ENCODE measurements at places on chromosomes 6 and 20. TPM values are rescaled to one million over a fixed set of nuclear protein-coding genes. Genes with fewer than 3 reads are reported as not detected.

DNA sequence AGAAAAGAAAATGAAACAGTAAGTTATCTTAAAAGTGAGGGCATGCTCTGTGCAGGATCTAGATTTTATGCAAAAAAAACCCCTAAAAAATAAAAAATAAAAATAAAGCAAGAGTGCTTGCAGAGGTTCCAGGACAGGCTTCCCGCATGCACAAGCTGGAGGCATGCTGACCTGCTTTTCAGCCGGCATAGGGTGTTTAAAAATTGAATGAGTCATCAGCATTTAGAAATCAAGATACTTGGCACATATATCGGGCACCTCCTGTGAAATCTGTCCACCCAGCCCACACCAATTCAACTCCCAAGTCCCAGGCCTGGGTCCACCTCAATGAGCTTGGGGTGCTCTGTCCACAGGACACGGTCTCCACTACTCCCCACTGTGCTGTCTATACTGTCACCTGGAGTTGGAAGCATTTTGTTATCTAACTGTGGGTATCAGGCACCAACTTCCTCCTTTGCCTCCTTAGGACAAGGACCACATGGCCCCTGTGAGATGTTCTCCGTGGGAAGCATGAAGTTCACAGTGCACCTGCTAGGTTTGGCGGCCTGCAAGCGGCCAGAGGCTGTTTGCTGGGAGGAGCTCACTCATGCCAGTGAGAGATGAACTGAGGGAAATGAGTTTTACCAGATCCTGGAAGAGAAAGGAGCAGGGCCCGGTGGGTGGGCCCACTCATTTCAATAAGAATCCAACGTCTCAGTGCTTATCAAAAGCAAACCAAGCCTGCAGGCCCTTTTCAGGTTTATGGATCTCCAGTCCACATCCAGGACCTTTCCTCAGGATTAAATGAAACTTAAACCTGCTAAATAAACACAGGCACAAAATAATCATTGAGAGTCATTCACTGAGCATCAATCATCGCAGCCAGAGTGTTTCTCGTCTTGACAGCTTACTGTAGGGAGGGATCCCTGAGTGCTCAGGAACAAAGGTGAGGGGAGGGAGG, 121.1 kb downstream of the FOXA2 start:
- no peak for DNase-seq

DNA sequence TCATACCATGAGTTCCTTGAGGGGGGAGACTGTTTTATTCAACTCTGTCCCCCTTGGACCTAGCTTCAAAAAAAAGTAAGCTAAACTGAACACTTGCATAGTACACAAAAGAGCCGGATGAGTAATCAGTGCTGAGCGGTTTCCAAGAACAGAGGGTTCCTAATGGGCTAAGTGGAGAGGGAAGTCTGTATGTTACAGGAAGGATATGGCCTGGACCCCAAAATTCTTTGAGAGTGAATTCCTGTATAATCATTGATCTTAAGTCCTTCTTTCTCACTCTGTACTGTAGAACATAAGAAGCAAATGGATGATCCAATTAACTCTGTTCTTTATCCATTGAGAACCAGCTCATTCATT, 324.7 kb upstream of the CNR1 start:
- no peak for DNase-seq

DNA sequence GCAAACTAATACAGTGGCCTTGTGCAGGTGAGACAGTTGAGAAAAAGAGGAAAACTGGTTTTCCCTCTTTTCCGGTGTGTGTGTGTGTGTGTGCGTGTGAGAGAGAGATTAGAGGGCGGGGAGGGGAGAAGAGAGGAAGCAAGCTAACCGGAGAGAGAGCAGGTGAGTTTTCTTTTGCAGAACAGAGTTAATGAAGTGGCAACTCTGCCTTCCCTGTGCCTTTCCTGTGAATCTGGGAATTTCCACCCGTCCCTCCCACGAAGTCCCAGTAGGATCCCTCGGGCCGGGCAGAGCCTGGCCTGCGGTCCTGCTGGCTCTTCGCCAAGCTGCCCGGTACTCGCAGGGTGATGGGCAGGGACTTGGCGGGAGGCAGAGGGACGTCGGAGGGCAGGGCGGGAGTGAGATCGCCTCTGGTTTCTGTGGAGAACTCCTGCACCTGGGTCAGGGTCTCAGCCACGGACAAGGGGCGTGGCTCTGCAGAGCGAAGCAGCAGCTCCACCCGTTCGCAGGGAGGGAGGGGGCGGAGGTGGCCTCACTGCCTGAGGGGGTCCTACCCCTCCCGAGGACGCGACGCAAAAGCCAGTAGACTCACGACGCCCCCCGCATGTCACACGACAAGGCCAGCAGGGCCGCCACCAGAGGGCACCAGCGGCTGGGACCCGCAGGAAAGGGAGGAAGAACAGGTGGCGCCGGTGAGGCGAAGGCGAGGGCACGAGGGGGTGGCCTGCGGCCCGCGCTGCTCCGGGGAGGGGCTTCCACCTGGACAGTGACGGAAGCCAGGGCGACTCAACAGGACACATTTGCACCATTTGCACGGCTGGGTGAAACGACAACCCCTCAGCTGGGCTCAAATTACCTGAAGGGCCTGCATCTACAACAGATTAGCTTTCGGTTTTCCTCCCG, 51.2 kb upstream of the RNF182 start:
- DNase-seq, result no peak

GRCh38 chr6:81511423-81511822, 241.1 kb downstream of the TENT5A start:
- no peak for DNase-seq

DNA sequence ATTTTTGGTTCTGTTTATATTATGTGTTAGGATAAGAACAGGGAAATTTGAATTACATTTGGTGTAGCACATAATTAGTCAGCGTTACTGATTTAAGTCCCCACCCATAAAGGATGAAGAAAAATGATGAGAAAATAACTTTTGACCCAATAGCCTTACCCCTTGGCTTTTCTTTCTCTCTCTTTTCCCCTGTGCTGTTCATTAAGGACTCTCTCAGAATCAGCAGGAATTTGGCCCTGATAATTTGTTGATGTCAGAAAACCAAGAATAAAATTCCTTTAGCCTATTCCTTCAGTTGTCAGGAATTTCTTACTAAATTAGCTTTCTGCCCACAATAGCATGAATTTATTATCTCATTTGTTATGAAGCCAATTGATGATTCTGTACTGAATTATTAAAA, 18.5 kb downstream of the PLCB1 start:
- no peak for DNase-seq

GRCh38 chr6:150310539-150310938, 58.3 kb upstream of the IYD start:
- no peak for DNase-seq

DNA sequence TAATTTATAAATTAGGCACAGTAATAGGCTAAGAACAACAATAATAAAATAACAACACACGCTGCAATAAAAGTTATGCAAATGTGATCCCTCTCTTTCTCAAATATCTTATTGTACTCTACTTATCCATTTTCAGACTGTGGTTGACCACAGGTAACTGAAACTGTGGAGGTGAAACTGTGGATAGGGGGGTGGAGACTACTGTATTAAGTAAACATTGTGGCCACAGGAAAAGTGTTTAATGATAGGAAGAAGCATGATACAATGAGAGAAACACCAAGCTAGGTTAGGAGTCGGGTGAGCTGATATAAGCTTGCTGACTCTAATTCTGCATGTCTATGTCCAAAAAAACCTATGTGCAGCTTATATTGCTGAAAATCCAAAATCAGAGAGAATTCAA, 23.0 kb downstream of the NHLRC1 start:
- DNase-seq, result no peak

- no peak for DNase-seq
Observed at GRCh38 chr6:121677571-121677970, 242.1 kb downstream of the GJA1 start.

DNA sequence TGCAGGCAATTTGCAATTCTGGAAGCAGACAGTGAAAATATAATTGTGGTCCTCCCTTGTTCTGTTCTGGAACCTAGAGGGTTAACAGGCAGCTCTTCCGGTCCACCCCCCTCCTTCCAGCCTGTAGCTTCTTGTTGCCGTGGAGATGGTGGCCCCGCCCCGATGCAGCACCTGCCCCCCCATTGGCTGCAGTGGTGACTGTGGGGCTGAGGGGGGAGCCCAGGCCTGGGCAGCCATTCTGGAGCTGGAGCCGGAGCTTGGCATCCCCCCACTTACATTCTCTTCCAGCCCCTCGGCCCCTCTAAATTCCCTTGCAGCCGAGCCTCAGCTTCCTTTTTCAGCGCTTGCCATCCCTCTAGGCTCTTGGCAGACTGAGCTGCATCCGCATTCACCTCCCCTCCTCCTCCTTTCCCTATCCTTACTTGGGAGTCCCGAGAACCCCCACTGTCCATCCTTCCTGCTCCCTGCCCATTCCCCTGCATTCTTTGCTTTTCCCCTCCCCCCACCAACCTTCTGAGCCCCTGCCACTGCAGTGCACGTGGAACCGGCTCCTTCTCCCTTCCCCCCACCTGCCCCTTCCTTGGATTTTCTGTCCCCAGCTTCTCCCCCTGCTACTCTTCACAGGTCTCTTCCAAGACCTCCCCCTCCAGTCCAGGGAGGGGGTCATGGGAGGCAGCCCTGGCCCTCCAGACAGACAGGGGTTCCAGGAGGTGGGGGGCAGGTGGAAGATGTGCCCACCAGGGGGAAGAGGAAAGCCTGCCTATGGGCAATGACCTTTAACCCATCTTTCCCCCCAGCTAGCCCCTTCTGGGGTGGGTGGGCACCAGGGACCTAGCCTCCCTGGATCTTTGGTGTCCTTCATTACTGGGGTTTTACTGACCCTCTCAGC, 11.4 kb downstream of the SYNGAP1 start:
- no peak for DNase-seq

DNA sequence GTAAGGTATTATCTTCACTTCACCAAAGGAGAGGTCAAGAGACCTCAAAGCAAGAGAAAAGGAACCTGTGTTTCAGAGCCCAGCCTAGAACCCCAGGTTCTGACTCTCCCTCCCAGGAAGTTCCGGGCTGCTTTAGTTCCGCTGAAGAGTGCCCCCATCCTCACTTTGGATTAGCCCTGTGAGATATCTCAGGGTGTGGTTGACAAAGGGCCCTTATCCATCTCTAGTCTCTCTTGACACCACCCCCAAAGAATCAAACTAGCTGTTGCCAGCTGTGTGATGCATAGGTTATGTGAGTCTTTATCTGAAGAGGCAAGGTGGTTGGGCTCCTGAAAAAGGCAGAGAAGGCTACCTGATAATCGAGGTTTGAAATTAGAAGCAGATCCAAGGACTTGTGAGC, 20.6 kb downstream of the BRPF3 start:
- peak; percentile 64 for DNase-seq

- DNase-seq, result no peak
Observed at GRCh38 chr20:36599912-36600345, 5.7 kb upstream of the RAB5IF start.

DNA sequence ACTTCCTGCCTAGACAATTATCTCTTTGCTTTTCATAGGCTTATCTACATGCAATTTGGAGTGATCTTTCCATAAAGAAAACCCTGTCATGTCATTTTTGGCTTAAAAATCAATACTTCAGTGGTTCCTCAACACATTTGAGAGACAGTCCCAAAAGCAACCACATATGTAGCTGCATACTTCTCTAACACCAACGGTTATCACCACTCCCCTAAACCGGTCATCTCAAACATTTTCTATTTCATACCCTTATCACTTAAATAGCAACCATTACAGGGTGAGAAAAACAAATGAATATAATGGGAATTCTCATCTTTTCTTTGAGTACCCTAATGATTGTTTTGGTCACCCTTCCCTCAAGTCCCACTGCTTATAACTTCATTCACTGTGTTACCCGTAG, 5.1 kb downstream of the GLO1 start:
- no peak for DNase-seq

DNA sequence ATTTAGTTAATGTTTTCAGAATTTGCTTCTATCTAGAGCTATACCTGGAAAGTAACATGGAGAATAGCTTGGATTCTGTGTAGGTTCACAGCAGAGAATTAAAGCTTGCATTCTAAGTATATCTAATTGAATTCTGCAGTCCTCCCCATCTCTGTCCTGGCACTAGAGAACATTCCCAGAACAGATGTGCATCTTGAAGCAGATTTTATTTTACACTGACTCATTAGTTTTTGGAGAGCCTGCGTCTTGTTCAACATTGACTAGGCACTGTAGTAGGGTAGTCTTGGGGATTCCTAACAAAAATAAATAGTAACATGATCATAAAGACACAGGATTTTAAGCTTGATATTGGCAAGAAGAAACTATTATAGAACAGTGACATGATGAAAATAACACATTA, 36.2 kb upstream of the BAG2 start:
- DNase-seq, result no peak

DNA sequence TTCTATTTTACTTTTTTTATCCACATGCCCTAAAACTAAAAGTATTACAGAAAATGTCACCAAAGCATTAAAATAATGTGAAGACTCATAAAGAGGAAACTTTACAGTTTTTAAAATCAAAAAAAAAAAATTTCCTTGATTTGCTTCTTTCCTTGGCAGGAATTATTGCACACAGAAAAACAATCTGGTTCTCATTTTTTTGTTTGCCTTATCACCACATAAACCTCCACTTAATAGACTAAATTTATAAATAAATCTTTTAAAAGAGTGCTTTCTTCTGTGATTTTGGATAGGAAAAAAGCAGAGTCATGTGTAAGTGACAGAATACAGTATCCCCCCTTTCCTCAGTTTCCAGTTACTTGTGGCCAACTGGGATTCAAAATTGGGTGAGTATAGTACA, 695.1 kb upstream of the CITED2 start:
- DNase-seq, result no peak

DNA sequence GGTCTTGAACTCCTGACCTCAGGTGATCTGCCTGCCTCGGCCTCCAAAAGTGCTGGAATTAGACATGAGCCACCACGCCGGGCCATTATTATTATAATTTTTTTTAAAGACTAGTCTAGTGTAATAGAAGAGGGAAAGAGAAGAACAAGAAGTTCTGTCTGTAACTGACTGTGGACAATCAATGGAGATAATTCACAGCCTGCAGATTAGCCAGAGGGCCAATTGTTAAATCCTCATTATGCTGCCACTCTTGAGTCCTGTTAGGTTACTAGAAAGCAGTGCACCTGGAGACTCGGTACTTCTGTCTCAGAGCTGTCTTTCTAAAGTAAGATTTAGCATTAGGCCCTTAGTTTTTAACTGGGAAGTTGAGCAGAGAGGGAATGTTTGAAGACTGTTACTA, 37.5 kb downstream of the CARMIL1 start:
- no peak for DNase-seq

DNA sequence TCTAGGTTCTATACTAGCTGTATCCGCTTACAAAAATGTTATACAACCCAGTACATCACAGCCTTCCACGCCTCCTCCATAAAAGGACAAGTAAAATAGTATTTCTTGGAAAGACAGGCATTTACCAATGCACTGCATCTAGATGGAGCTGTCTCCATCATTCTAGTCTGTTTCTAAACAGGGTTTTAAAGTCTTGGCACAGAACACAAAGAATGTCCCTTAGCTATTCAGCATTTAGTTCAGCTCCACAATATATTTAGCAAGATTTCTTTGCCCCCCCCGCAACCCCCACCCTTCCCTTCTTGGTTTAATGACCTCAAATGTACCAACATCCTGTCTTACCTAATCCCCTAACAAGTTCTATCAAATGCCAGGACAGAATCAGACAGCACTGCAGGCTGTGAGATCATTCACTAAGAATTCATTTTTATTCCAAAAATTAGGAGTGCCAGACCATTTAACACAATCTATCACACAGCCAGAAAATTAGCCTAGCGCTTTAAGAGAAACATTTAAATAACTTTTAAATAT, 198.6 kb downstream of the BACH2 start:
- no peak for DNase-seq

C6orf163 gene
- 2.0 TPM for total RNA-seq

ZNF334 gene
- total RNA-seq, result 5.4 TPM

SOBP gene
- total RNA-seq, result 13.3 TPM

XKR7 gene
- not detected for total RNA-seq

SCRT2 gene
- not detected for total RNA-seq

SALL4 gene
- total RNA-seq, result not detected

CCND3 gene
- total RNA-seq, result 122 TPM

ADGB gene
- not detected for total RNA-seq

DLL1 gene
- 43.5 TPM for total RNA-seq

CSTF1 gene
- total RNA-seq, result 27.0 TPM
